ENCODE measurements at places on chromosomes 6 and 20.

- peak; percentile 12 for DNase-seq
Observed at GRCh38 chr6:42010185-42010891, 40.0 kb upstream of the TAF8 start.

GRCh38 chr6:43211955-43212354 lies 17.3 kb downstream of the DNPH1 start:
- DNase-seq: no peak

- DNase-seq: no peak
Observed at GRCh38 chr20:23773579-23773978, 22.8 kb upstream of the CST1 start.

DNA sequence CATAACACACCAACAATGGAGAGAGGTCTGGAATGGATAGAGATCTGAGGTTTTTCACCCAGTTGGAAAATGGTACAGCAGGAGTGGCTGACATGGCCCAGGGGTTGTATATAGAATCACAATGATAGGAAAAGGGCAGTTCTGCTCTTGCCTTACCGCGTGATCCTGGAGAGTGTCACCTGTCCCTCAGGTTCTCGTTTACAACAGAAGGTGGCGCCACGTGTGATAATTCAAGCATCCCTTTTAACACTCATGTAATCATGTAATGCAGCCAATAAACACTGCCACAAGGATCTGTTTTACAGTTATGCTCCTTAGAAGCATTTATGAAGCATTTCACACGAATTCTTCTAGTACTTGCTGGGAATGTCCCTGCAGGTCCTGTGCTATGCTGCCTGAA lies 12.9 kb upstream of the WFDC2 start:
- DNase-seq: peak; percentile 25

- DNase-seq: no peak
Observed at GRCh38 chr20:60101201-60101890, 143.1 kb downstream of the CDH26 start.

DNA sequence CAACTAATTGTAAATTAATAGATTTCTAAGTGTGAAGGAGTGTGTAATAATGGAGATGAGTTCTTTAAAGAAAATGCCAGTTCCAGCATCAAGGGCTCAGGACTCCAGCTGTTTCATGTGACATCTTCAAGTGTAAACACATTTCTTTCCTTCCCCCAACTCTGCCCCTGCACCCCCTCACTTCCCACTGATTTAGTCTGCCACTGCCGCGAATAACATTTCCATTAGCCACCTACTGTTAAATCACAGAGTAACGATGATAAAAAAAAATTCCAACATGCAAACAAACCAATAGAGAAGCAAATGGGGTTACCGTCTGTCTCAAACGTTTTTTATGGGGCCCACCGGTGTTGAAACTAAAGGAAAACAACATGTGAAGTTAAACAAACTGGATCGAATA lies 414.3 kb downstream of the SAMD5 start:
- no peak for DNase-seq

Measured in activated naive CD4-positive, alpha-beta T cell treated with anti-CD3 and anti-CD28 coated beads, Interleukin-2, amount 50 U/mL, for 16 hours (primary cell).